Sciatic nerve (tissue), 2 donors: ENCODE measurements at places on chromosomes 2 and 18.

DNA sequence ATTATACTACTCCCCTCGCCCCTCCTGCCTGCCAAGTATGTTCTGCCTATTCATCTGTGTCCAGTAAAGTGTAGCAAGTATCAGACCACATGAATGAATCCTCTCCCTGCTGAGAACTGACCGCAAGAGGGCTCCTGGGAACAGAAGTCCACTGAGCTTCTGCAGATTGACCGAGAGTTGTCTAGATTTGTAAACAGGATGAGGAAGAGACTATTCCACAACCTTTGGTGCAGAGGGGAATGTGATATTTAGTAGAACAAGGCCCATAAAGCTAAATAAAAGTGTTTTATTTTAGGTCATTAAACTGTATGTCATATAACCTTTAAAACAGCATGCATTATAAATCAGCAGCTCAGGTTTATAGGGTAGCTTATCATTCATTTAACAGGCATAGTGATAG lies 377.0 kb downstream of the DCC start:
- peak; percentile 59 for DNase-seq

DNA sequence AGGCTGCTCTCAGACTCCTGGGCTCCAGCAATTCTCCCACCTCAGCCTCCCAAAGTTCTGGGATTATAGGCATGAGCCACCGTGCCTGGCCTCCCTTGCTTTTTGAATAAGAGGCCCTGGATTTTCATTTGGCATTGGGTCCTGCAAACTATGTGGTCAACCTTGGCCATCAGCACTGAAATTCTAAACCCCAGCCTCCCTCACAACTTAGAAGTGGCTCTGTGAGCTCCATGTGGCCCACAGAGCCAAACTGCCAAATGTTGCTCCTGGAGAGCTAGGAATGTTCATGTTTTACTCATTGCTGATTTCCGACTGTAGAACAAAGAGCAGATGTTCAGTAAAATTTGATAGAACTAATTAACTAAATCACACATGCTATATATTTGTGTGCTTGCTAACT lies 210.6 kb upstream of the AGAP1 start:
- no peak for DNase-seq

DNA sequence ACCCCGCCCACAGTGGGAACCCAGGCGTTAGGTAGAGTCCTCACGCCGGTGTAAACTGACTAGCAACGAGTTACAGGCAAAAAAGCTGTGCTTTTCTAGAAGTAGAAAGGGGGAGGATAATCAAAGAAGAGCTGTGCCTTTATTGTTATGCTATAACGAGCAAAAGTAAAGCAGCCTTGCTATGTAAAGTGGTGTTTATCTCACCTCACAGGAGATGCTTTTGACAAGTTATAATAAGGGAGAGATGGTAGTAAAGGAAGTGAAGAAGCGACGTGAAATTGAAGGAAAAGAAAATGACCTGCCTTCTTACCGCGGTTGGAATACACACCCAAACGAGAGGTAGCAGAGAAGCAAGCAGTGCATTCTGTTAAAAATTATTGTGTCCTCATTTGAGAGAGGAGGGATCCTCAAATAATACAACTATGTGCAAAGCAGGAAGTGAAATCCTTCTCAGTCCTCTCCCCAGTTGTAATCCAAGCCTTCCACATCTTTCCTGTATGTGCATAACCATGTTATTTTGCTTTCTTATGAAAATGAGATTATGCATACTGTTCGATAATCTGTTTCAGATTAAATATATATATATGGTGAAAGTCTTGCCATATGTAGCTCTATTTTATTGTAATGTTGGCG lies 962 bp downstream of the TANK start:
- no peak for DNase-seq

DNA sequence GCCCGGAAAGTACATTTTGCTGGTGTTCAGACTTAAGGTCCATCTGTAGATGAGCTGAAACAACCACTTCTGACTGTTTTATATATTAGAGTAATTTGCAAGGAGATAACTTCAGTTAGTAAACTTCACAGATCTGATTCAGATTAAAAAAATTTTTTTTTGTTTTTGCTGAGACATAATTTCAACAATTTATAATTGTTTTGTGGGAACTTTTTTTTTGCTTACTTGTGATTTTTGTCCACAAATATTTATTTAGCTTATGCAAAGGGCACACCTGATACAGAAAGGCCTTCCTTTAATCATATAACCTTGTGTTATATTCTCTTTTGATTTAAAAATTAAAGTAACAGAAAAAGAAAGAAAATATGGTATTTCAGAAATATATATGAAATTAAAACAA lies 9.6 kb upstream of the SCN9A start:
- no peak for DNase-seq

DNA sequence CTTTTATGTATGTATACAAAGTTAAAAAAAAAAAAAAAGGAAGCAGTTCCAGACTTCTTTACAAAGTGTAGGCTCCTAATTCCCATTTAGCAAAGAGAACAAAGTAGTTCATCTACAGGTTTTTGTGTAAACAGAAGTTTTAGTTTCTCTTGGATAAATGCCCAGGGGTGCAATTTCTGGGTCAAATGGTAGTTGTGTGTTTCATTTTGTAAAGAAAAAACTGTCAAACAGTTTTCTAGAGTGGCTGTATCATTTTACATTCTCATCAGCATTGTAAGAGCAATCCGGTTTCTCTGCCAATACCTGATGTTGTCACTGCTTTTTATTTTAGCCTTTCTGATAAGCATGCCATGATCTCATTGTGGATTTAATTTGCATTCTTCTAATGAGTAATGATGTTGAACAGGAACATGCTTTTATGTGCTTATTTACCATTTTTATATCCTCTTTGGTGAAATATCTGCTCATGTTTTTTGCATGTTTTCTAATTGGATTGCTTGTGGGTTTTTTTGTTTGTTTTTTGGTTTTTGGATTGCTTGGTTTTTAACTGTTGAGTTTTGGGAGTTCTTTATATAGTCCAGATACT lies 16.6 kb upstream of the PSME4 start:
- no peak for DNase-seq

GRCh38 chr2:190837952-190838361 lies 42.7 kb upstream of the GLS start:
- DNase-seq = no peak

DNA sequence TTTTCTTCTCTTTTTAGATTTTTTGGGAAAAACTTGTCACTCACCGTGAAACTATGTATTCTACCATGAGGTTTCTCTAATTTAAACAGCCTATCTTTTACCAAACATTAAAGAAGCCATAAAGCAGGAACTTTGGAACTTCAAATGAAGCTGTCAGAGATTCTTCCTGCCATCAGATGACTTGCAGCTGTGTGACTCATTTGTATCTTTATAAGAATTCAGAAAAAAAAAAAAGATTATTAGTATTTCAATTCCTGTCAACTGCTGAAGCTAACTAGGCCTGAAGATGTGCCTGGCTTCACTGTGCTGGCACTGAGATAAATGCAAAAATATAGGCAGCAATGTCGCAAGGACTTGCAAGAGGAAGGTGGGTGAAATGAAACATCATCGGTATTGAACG lies 1399.1 kb upstream of the PIK3C3 start:
- DNase-seq = no peak
